Suppressor macrophage (primary cell): ENCODE measurements at places on chromosomes 7 and 10.

- DNase-seq, result no peak
These were observed 292.5 kb downstream of the HDAC9 start for GRCh38 chr7:18788026-18788425.

DNA sequence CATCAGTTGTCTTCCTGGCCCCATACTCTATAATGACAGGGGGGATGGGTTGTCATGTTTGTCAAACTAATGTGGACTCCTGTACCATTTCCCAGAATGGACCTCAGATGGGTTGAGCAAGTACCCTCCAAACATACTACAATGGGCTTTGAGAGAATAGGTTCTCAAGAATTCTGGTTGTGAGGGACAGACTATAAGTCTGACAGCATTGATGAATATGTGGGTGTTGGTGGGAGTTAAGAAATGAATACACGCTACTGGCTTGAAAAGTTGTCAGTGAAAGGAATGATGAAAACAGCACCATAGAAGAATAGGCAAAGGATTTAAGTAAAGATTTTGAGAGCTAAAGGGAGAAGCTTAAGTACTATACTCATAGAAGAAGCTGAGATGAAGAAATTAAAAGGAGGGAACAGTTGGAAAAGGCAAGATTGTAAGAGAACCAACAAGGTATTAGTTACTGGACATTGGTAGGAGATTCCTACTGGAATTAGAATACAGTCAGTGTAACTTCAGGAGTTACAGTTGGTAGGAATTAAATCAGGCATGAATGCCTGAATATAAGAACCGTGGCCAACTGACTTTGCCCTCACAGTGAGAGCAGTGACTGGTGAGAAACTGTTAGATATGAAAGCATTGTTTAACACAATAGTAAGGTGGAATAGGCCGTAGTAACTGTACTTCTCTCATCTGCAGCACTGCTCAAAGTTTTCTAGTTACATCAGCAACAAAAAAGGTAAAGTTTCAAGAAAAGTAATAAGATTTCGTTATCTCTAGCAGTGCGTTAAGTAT, 86.3 kb downstream of the LCOR start:
- DNase-seq, result no peak

- no peak for DNase-seq
These were observed 99.2 kb downstream of the GRK5 start for GRCh38 chr10:119306514-119306951.

GRCh38 chr10:120557311-120557710, 100.3 kb downstream of the PLPP4 start:
- DNase-seq, result no peak

DNA sequence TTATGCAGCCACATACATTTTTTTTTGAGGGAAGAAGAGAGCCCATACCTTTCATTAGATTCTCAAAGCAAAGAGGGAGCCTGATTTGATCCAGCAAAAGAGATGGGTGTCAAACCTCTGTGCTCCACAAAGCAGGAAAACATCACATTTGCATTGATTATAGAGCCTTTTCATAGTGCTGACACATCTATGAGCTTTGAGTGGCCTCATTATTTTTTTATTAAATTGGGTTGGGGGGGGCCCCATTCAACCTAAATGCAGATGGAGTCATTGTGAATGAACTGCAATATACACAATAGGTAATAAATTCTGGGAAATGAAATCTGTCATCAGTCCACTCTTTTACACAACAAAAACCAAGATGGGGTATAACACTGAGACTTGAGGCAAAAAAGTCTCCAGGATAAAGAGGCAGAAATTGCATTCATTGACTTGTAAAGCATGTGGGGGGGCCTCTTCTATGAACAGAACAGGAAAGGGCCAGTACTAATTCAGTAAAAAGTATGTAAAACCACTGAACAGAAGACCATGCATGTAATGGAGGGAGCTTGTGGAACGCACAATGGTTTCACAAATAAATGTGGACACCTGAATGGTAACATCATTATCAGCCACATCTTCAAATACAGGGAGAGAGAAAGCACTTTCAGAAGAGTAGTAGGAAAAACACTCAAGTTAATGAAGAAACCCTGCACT, 17.7 kb upstream of the ASB4 start:
- DNase-seq, result no peak

GRCh38 chr10:30398788-30399187, 35.2 kb upstream of the MAP3K8 start:
- DNase-seq, result no peak

DNA sequence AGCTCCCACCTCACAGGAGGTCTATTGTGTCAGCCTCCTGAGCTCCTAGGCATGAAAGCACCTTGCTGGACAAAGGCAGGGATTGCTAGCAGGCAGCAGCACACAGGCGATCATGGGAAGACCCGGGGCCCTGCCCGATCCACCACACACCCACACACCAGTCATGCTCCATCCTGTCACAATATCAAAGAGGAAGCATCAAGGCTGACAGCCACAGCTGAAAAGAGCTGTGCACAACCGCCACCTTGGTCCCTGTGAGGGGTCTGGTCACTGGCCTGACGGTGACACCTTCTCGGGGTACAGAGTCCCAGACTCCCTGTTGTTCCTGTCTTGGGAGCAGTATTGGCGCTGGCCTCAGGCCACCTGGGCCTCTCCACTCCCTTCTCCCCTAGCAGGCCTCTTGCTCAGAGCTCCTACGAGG, 89.7 kb upstream of the RET start:
- peak; percentile 83 for DNase-seq

DNA sequence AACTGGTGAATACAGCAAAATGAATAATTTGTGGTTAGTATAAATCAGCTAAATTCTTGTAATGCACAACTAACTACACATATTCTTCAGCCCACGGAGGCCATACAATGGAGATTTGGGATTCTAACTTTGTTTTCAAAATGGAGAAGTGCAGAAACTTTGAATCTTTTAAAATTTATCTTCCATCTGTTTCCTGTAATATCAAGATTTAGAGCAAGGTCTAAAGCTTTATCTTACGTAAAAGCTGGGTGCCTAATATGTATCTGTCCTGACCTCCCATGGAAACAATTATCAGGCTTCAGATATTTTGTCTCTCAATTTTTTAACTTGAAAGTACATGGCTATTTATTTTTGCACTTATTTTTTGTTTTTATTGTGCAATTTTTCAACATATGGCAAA, 5.0 kb upstream of the AHR start:
- DNase-seq, result no peak

DNA sequence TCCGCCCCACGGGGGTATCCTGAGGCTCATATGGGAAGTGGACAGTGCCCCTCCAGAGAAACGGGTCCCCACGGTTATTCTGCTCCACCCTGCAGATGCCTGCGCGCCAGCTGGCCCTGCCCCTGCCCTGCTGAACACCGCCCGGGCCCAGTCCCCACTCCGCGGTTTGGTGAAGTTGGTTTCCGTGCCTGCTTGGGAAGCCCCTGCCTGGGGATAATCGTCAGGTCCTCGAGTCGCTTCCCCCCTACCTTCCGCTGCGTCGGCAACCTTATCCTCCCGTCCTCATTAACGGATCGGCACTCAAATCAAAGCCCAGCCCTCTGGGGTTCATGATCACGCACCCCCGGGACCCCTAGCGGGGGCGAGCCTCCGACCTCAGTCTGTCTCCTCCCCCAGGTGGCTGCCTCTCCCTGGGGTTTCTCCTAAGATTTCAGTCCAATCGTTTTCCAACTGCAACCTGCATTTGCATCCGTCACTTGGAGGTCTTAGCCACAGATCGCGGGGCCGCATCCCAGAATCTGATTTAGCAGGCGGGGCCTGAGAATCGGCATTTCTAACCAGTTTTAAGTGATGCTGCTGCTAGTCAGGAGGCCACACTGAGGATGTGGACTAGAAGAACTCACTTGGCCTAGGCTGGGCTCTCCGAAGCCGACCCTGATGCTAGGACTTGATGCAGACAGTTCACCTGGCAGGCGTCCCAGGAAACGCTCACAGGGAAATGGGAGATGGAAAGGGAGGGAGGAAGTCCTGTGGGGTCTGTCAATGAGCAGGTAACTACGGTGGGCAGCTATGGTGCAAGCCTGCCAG, 27.6 kb downstream of the WDR86 start:
- no peak for DNase-seq

DNA sequence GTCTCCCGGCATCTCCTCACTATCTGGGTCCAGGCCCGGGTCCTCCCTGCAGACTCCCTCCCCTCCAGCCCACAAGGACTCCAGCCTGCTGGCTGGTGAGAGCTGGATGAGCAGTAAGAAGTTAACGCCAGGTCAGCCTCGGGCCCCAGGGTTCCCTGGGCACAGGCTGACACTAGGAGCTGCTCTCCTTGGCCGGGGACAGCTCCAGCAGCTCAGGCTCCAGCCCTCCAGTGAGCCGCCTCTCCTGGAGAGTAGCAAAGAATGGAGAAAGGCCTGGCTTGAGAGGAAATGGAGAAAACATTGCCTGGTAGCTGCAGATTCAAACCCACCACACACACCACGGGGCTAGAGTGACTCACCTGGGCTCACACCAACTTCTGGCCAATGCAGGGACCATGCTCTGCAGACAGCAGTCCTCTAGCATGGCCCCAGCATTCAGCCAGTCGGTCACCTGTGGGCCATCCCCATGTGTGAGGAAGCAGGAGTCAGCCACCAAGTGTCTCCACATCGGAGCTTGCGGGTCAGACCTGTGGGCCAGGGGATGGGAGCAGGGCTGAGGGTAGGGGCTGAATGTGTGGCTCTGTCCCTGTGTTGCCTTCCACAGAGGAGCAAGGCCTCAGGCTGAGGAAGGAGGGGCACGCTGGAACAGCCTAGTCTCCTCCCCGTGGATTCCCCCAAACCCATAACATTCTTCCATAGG, 6.5 kb downstream of the SAP25 start:
- no peak for DNase-seq

- DNase-seq, result no peak
These were observed 32.4 kb downstream of the BTBD16 start for GRCh38 chr10:122303271-122304053.

GRCh38 chr7:82264783-82265305, 178.7 kb downstream of the CACNA2D1 start:
- DNase-seq, result no peak

DNA sequence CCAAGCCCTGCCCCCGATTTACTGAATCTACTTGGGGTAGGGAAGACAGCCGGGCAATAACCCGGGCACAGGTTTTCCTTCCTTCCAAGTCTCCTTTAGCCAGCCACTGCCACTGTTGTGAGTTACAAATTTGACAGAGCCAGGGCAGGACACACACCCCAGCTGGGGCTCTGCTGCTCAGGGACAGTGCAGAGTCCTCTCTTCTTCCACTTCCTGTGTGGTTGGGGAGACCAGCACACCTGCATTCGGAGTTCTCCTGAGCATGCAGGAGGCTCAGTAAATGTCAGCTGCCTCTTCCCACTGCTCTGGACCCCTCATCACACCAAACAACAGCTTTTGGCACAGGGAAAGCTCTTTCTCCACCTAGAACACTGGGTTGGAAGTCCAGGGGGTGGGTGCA, 21.3 kb downstream of the CHST15 start:
- DNase-seq, result no peak

DNA sequence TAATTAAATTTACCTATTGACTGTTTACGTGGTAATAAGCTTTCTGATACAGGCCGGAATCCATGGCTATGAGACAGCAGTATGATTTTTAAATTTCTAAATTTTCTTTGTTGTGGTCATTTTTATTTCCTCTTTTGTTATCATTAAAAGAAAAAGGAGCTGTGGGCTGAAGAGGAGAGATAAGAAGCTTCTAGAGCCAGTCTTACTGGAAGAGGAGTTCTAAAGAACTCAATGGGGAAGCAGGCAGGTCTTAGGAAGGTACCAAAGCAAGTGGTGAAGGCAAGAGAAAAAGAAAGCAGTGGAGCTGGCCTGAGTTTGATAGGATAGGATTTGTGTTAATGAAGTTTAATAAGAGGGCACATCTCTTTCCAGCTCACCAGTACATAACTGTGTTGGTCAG, 1187.8 kb downstream of the CNTNAP2 start:
- DNase-seq, result no peak

- no peak for DNase-seq
These were observed 30.2 kb downstream of the PTPRE start for GRCh38 chr10:127937069-127937468.

GRCh38 chr7:50268223-50268622, 36.3 kb upstream of the IKZF1 start:
- DNase-seq, result no peak

DNA sequence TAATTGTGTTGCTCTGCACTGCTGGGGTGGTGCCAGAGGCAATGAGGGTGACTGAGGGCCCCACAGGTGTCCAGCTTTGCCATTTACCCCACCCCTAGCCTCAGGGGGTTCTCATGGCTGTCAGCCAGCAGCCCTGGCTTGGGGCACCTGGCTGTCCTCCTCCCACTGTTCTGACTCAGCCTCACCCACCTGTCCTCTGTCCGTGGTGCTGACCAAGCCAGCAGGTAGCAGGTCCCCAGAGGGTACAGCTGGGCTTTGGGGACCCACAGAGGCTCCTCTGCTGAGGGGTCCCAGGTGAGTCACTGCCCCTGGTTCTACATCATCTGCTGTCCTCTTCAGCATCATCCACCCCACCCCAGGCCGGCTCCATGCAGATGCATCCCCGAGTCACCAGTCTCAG, 32.2 kb upstream of the ZNF716 start:
- no peak for DNase-seq
